ENCODE measurements at places on chromosomes 2 and 18.

- no peak for DNase-seq
Measured at GRCh38 chr2:100142393-100142792, at the start of gene AFF3. TSS of gene AFF3 (minus strand) at chr2:100142590. CDS start at chr2:100104454, 38,136 bp downstream.

- DNase-seq: no peak
Measured at GRCh38 chr2:29706171-29706720, 215.1 kb downstream of the ALK start.

GRCh38 chr2:135662088-135662487 is 79.6 kb upstream of the UBXN4 start:
- DNase-seq: no peak

DNA sequence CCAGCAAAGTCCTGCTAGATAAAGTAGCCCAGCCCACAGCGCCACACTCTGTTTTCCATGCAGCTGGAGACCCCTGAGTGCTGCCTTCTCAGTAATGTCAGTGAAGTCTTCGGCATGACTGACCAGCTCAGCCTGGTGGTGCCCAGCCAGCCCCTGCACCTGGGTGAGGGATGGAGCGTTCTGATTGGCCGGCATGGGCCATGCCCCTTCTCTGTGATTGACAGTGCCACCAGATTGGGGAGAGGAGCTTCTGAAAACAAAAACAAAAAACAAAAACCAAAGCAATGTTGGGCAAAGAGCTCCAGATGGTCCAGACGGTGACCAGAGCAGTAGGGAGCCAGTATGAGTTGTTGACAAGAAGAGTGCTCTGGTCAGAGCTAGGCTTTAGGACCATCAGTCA is 122.6 kb downstream of the DYSF start:
- DNase-seq: no peak

DNA sequence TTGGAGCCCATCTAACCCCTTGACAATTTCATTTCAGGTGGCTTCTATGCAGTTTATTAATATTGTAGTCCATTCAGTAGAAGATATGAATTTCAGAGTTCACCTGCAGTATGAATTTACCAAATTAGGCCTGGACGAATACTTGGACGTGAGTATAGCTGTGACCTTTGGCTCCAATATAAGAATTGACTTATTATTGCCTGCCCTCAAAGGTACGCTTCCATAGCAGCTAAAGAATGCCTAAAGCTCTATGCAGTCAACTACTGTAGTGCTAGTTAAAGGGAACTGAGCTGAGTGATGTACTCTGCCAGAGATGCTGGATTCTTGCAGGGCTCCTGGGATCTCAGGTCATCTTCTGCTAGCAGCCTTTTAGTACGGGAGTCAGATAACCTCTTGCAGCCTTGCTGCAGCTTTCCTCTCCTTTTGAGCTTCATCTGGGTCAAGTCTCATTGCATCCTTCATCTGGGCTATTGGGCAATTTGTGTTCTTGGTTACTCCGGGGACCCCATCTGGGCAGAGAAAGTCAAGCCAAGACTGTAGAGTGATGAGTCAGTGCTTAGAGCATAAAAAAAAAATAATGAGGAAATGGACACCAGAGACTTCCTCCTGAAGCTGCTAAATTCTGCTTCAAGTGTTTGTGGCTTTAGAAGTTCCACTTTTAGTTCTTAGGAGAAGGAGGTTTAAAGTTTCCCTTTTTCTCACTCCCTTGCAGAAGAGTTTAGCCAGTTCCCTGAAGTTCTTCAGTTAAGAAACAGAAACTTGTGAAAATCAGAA is 105.6 kb downstream of the PRPF40A start:
- DNase-seq: peak; percentile 86

GRCh38 chr2:108617617-108618016 is 83.3 kb downstream of the LIMS1 start:
- no peak for DNase-seq

DNA sequence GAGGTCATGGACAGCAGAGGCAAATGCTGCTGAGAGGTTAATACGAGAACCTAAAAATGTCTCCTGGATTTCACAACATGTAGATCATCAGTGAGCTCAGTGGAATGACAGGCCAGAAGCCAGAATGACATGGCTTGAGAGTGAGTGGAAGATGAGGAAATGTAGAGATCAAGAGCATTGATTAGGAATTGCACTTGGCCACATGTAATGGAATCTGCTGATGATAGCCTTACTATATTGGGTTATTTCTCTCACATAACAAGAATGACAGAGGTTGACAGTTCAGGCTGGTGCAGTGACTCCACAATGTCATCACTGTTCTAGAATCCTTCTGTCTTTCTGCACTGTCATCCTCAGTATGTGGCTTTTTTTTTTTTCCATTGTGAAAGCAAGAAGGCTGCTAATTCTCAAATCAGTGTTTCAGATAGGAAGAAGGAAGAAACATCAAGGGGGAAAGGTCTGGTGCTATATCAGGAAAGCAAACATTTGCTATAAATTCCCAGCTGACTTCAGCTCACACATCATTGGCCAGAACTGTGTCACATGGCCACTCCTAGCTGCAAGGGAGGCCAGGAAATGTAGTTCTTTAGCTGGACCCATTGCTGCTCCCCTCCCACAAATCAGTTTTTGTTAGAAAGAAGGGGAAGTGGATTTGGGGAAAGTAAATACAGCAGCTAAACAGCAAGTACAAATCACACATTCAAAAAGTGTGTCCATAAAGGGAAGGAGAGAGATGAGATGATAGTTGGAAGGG is 127.2 kb downstream of the FAM161A start:
- DNase-seq: peak; percentile 56

GRCh38 chr2:158339513-158339912 is 117.0 kb downstream of the CCDC148 start:
- DNase-seq: no peak

DNA sequence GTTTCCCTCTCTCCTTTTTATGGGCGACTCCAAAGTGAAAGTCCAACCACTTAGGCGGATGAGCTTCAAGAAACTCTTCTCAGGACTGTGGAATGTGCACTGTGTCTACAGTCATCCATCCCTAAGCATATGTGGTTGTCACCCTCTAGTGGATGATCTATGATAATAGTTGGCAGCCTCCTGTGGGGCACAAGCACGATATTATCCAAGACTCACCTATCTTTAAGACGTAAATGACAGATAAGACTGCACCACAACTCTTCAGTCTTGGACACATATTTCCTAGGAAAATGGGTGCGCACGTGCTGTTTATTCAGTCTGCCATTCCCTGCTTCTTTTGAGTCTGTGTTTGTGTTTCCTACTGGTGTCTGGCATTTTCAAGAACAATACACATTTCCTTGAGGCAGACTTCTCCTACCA is 145.5 kb upstream of the CTAGE1 start:
- peak; percentile 93 for DNase-seq

DNA sequence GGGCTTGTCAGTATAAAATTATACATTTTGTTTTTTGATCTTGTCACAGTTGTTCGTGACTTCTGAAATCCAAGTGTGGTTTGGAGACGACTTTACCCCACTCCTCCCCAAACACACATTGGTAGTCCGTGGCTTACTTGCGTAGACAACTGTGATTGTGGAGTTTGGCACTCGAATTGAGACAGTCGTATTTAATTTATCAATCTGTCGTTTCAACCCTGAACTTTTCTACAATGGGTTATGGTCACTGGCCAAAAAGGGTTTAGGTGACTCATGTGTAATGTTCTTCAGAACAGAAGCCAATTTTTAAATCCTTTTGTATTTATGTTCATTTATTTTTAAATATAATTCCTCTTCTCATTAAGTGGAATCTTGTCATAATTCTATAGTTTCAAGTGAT is 129.9 kb downstream of the SPTBN1 start:
- no peak for DNase-seq

GRCh38 chr2:40343902-40344301 is 108.0 kb downstream of the SLC8A1 start:
- no peak for DNase-seq

- peak; percentile 65 for DNase-seq
Measured at GRCh38 chr2:186503827-186504606, 18.0 kb downstream of the ZC3H15 start.

GRCh38 chr2:24456599-24457556 is 34.2 kb upstream of the NCOA1 start:
- DNase-seq: peak; percentile 55

DNA sequence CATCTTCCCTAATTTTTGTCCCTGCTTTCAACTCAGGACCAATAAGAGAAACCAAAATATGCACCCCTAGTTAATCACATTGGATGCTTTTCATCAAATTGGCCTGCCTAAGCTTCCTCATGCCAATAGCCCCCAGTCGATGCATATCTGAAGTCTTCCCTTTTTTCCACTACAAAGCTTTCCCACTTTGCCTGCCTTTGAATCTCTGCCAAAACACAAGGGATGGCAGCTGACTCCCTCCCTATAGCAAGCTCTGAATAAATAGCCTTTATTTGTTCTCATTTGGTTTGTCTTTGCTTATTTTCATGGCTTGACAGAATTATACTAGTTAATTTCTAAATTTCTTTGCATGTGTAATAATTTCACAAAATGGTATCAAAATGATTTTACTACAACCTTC is 621.2 kb downstream of the MBD2 start:
- no peak for DNase-seq

- DNase-seq: no peak
Measured at GRCh38 chr18:76357585-76358260, 137.3 kb downstream of the ZNF516 start.

- no peak for DNase-seq
Measured at GRCh38 chr2:27494284-27494943, 586 bp downstream of the FNDC4 start.

DNA sequence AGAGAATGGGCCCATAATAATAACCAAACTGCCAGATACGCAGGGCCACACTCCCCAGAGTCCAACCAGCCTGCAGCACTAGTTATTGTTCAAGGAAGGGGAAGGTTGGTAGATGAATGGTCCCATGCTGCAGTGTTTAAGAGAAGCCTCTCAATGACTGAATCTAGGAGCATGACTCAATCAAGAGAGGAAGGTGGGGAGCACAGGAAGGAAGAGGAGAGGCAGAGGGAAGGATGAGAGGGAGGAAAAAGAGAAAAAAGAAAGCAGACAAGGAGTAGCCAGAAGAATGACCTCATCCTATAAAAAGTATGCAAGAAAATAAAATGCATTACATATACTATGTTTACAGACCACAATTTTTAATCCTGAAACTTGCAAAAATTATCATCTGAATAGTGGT is 174.5 kb downstream of the TCF4 start:
- no peak for DNase-seq

DNA sequence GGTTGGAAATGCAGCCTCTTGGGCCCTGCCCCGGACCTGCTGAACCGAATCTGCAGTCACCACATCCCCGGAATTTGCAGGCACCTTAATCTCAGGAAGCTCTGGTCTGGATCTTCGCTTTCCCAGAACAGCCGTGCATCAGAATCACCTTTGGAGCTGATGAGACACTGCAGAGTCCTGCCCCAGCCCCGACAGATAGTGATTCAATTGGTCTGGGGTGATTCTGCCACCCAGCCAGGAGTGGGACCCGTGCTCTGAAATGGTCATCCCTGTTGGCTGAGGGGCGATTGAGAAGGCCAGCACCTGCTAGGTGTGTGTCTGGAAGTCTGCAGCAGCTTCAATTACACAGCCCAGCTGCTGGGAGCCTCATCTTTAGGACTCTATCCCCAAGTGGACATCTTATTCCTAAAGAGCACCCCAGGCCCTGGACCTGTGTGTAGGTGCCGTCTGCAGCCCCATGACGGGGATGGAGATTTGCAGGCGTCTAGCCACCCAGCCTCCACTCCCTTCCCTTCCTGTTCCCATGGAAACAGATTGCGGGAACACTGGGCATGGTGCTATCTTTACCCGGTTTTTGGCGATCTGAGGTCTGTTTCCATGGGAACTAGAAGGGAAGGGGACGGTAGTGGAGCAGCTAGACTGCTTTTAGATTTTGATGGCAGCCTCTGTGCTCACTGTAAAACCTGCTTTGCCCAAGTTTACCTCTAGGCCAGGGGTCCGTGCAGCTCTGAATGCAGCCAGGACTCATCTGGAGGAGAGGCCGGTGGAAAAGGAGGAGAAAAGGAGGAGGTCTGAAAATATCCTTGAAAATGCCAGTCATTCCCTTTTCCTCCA is 156.1 kb downstream of the LDLRAD4 start:
- DNase-seq: no peak

DNA sequence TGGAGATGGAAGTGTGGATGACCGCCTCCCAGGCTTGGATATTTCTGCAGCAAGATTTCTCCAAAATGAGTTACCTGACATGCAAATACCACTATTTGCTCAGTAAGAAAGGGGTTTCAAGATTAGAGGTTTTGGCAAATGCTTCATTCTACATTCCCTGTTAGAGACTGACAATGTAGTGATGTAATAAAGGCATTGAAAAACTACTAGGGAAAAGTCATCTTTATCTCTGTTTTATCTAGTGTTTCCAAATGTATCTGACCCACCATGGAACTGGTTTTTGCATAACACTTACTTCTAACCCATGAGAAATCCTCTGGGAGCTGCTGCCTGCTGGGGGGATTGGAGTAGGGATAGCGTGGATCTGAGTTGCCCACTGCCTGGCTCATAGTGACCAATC is 33.0 kb upstream of the NTSR2 start:
- no peak for DNase-seq

DNA sequence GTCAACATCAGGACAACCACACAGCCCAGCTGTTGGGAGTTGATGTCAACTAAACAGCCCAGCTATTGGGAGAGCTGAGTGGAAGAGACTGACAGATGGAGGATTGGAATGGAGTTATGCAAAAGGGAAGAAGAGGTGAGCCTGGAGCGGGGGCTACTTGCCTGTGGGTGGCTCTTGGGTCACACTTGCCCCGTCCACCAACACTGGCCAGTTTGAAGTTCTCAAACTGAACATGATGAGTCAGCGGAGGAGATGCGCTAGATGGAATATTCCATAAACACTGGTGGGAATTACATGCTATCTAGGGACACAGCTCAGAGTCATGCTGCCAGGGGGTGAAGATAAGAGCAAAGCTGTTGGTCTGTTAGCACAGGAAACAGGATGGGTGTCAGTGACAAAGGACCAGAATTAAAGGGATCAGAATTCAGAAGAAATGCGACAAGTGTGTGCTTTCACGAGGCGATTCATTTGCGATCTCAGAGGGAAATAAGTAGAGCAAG is 33.2 kb upstream of the AGAP1 start:
- DNase-seq: peak; percentile 91

- DNase-seq: peak; percentile 5
Measured at GRCh38 chr2:86319700-86320580, 17.5 kb downstream of the REEP1 start.

GRCh38 chr2:21748501-21748900 is 624.7 kb downstream of the TDRD15 start:
- no peak for DNase-seq

DNA sequence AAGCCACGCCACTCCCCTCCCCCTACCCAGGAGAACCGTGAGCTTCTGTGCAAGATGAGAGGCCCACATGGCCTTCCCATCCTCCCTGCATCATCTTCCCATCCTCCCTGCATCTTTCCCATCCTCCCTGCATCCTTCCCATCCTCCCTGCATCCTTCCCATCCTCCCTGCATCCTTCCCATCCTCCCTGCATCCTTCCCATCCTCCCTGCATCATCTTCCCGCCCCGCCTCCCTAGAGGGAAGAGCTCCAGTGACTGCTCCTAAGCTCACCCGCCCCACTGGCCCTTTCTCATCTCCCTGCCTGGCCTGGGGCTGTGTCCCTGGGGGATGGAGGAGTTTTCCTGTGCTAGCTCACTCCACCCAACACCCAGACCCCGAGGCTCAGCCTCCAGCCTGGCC is 93.3 kb upstream of the ASAP2 start:
- no peak for DNase-seq

All from OCI-M1 (cell line).